ENCODE measurements at places on chromosomes 4 and X.
A peak's percentile ranks its signal among the peaks of the same experiment; 100 is the strongest.

GRCh38 chrX:121245763-121246162 is 198.4 kb downstream of the GLUD2 start:
- DNase-seq: no peak

- no peak for DNase-seq
Measured at GRCh38 chr4:72900952-72901351, 168.6 kb downstream of the COX18 start.

- no peak for DNase-seq
Measured at GRCh38 chr4:185115827-185116232, 27.2 kb upstream of the SLC25A4 start.

- no peak for DNase-seq
Measured at GRCh38 chrX:44937606-44938005, 64.6 kb downstream of the KDM6A start.

DNA sequence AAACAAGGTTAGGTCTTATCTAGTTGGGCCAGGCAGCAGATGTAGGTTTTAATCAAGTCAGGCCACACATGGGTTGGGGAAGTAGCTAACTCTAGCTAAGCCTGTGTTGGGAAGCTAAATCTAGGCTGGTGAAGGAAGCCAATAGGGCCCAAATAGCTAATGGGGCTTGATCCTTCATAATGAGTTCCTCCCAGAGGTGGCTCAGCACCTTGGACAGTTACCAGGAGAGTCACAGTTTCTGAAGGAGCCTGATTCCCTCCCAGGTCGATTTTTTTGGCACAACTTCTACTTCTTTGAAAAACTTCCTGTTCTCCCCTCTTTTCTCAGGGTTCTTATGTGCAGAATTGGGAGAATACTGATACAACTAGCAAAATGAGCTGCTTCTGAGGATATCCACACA is 242.5 kb upstream of the PRPS2 start:
- no peak for DNase-seq

DNA sequence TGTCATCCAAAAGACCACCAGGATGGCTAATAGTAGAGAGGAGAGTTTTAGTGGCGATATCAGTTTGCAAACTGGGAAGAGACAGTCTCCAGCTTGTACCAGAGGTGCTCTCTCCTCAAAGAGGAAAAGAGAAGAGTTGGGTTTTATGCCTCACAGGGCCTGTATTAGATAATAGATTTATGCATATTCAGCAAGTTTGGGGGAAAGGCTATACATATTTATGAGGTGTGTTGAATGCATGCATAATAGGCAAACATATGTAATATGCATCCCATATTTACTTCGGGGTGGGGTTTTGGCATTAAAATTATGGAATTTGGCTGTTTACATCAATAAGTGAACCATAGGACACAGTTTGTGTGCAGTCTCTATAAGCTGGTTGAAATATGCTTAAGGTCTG is 22.8 kb upstream of the ADGRL3 start:
- no peak for DNase-seq

DNA sequence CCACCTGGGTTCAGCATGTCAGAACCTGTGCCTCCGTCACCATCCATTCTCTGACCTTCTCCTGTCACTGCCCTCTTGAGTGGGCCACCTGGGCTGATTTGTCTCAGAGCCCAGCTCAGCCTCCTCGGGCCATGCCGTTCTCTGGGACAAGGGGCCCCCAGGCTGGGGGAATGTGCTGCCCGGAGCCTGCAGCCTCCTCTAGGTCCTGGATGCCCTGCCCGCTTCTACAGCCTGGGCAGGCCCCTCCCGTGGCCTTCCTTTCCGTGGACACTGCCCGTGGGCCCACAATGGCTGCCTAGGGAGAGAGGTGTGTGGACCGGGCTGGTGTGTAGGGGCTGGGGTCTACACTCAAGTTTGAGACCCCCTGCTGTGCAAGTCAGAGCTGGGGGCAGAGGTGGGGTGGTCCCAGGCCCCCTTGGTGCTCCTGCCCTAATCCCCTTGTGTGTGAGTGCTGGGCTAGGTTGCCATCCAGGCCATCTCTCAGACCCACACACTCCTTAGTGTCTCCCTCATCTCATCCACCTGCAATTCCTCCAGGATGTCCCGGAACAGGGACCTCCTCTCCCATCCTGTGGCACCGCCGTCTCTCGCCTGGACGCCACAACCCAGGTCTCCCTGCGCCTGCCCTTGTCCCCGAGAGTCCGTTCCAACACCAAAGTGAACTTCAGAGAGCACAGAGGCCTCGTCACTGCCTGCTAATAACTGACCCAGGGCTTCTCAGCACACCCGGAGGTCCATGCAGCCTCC is 12.4 kb downstream of the PSAPL1 start:
- no peak for DNase-seq

GRCh38 chr4:185242749-185243533 is 33.5 kb downstream of the SNX25 start:
- no peak for DNase-seq

DNA sequence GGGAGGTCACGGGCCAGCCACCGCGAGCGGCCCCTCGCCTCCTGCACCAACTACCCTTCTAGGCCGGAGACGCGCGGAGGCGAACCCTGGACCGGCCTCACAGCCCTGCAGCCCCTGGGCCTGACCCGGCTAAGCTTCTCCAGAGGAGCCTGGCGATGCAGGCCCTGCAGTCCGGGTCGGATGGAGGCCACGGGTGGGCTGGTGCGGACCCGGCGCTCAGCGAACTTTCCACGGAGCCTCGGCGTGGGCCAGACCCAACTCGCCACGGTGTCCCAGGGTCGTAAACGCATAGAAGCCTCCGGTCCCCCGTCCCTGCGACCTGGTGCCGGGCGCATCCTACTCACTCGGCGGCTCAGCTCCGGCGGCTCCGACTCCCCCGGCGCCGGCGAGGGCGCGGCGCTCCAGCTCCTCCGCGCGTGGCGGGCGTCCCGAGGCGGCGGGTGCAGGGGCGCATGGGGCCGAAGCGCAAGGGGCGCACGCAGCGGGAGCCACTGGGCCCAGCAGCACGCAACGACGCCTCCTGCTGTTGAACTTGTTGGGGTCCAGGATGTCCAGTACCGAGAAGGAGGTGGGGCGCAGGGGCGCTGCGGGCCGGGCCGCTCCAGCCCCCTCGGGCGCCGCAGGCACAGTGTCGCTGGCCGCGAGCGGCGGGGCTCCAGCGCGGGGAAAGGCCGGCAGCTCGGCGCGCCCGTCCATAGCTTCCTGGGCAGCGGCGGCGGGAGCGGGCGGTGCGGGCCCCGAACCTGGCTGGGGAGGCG is 427 bp downstream of the NKX1-1 start:
- peak; percentile 48 for DNase-seq

DNA sequence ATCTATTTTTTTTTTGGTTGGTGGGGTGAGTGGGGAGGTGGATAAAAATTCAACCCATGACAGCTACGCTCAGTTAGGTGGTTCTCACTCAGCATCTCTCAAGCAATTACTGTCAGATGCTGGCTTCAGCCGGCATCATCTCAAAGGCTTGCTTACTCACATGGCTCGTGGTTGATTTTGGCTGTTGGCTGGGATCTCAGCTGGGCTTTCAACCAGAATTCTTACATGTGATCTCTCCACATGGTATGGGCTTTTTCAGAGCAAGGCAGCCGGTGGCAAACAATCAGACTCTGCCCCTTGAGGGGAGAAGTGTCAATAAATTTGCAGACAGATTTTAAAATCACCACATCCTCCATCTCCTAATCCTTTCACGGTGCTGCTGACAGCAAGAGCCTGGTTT is 47.2 kb downstream of the SLC34A2 start:
- DNase-seq: no peak

DNA sequence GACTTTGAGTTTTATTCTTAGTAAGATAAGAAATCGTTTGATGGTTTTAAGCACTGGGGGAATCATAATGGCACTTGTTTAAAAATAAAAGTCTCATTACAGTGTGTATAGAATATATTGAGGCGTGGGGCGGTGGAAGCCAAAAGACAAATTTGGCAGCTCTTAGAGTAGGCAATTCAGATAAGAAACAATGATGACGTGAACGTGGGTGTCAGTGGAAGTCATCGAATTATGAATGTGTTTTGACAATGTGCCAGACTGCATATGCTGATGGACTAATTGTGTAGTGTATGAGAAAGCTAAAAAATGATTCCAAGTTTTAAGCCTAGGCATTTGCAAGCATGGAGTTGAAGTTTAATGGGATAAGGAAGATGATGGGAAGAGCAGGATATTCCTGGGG is 35.8 kb downstream of the SPANXD start:
- DNase-seq: no peak

GRCh38 chr4:152165846-152166245 is 370.0 kb downstream of the FBXW7 start:
- DNase-seq: no peak

GRCh38 chr4:79653871-79654270 is 245.8 kb upstream of the GK2 start:
- DNase-seq: no peak

Measured in stimulated activated effector memory CD8-positive, alpha-beta T cell treated with anti-CD3 and anti-CD28 coated beads, Interleukin-12 subunit alpha, Interleukin-12 subunit beta, amount 100 ng/mL, for 72 hours (primary cell).